ENCODE measurements at places on chromosomes 3 and 15.

- no peak for DNase-seq
Observed at GRCh38 chr3:182393151-182393550, 400.2 kb upstream of the ATP11B start.

DNA sequence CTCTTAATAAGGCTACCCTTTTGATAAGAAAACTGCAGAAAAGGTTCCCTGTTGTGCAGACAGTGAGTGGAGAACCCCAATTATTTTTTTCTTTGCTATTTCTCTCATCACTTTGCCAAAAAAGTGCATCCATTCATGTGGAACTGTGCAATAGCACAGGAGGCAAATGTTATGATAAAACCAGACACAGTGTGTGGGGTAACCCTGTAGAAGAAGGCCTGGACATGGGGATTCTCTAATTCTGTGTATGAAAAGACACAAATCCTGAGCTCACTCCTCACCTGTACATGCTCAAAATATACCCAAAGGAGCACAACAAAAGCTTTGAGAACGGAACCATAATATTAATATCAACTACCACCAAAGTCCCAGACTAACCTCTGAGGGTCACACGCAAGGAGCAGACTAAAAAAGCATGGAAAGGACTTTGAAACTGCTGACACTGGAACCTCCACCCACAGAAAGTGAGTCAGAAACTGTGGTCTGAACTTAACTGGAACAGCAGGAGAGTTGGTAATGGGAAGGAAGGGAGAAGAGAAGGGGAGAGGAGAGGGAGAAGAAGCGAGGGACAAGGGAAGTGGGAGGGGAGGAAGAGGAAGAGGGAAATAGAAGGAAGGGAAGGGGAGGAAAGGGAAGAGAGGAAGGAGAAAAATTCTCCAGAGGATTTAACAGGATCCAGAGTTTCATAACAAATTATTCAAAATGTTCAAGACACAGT lies 299.9 kb downstream of the TBC1D5 start:
- DNase-seq = no peak

GRCh38 chr3:73669260-73669659 lies 44.5 kb upstream of the PDZRN3 start:
- no peak for DNase-seq

- DNase-seq = no peak
Observed at GRCh38 chr3:133644768-133645167, 17.0 kb downstream of the TOPBP1 start.

GRCh38 chr3:108088697-108089096 lies 2.1 kb downstream of the CD47 start:
- DNase-seq = no peak

DNA sequence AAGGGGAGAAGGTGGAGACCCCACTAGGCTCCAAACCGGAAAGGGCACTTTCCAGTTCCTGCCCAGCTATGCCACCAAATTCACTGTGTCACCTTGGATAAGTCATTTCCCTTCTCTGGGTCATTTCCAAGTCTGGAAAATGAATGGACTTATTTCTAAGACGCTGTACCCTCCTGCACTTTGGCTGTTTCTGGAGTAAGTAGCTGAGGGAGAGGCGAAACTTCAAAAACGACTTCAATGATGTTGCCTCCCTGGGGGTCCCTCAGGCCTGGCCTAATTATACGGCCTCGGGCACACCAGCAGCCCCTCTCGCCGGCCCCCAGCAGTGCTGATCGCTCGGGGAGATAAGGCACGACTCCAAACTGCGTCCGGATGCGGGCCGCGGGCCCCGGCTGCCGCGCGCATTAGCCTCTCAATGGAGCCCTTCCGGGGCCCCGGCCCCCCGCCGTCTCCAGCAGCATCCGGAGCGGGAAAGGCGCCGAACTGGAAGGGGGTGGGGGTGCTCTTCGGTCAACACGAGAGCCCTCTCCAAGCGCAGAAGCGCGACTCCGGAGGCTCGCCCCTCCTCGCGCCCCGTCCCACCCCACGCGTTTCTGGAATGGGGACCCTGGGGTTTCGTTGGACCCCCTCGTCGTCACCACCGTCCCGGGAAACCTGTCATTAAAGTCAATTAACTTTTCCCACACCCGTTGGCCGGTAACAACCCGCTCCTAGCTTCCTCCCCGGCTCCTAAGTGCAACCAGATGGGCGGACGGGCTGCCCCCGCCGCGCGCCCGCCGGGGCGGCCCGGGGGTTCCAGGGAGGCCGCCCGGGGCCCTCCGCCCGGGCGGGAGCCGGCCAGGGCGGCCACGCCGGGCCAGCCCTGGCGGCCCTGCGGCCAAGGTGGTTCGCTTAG lies 4.8 kb downstream of the HES1 start:
- DNase-seq = no peak

- no peak for DNase-seq
Observed at GRCh38 chr15:74988007-74988800, 7.2 kb upstream of the SCAMP5 start.

DNA sequence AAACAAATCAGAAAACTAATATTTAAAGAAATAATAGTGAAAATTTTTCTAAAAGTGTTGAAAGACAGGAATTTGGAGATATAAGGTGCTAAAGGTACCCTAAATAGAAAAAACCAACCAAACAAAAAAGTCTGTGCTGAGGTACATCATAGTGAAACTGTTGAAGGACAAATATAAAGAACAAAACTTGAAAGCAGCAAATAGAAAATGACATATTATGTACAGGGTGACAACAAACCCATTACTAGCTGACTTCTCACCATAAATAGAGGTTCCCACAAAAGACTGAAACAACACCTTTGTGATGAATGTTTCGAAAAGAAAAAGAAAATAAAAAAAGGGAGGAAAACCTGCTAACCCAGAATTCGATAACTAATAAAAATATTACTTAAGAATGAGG lies 502.5 kb upstream of the NECTIN3 start:
- DNase-seq = no peak

GRCh38 chr3:15645740-15646501 lies 44.4 kb downstream of the BTD start:
- DNase-seq = no peak

DNA sequence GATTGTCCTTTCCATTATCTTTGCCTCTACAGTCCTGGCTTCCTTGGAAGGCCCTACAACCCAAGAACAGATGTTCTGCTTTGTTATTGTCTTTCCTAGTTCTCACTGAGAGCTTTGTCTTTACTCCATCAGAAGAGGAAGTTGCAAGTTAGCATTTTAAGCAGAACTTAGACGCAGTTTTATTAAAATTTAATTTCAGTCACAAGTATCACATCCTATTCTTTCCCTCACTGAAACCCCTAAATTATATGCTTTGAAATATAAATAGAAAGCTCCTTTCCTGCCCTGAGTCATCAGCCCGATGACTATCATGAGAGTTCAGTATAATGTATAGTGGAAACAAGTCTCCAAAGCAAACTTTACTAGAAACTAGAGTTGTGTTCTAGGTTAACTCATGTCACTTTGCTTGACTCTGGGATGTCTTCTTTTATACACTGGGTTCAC lies 291.2 kb upstream of the RBMS3 start:
- no peak for DNase-seq
